ENCODE measurements at places on chromosomes 16 and 17.

- DNase-seq: no peak
Observed at GRCh38 chr16:85369741-85370528, 243.2 kb upstream of the GSE1 start.

DNA sequence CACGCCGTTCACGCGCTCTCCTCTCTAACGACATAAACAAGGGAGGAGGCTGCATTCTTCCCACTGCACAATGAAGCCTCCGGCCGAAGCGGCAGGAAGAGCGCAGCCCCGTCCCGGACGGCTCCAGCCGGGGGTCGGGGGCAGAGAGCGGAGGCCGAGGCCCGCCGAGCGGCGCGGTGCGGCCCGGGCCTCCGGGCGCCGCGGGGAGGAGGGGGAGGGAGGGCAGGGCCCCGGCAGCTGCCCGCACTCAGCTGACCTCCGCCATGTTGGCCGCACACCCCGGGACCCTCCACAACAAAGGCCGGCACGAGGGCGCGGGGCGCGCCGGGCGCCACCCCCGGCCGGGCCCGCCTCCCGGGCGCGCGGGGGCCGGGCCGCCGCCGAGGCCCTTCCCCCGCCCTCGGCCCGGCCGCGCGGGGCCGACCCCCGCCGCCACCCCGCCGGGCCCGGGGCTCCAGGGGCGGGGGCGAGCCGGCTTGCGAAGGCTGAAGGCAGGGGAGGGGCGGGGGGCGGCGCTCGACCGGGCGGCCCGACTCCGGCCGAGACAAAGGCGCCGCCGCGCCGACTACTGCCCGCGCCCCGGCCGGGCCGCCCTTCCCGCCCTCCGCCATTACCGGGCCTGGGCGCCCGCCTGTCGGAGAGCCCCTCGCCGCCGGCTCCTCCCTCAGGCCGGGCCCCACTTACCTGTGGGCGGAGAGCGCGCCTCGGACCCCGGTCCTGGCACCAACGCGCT, 527 bp downstream of the SIAH1 start:
- DNase-seq: peak; percentile 59

DNA sequence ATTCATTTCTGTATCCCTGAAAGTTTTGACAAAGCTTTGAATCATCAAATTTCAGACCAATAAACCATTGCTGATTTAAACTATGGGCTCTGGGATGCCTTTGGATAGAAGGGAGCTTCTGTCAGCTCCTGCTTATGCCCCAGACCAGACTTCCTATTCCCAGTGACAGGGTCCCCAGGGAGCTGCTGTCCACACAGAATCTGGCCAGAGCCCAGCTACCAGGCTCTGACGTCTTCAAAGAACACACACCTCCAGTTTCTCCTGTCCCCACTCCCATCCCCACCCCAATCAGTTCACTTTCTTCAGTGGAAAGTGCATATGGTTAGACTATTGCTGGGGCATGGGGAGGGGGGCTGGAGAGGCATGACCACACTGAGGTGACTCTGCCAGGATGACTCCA, 51.6 kb upstream of the SREBF1 start:
- DNase-seq: no peak

- DNase-seq: no peak
Observed at GRCh38 chr16:14164916-14165662, 94.0 kb downstream of the MRTFB start.

GRCh38 chr16:1244881-1245280, 4.4 kb downstream of the TPSAB1 start:
- DNase-seq: no peak

All from Ammon's horn (tissue), 1 donor.